ENCODE measurements at places on chromosomes 5 and 9.
A peak's percentile ranks its signal among the peaks of the same experiment; 100 is the strongest.

DNA sequence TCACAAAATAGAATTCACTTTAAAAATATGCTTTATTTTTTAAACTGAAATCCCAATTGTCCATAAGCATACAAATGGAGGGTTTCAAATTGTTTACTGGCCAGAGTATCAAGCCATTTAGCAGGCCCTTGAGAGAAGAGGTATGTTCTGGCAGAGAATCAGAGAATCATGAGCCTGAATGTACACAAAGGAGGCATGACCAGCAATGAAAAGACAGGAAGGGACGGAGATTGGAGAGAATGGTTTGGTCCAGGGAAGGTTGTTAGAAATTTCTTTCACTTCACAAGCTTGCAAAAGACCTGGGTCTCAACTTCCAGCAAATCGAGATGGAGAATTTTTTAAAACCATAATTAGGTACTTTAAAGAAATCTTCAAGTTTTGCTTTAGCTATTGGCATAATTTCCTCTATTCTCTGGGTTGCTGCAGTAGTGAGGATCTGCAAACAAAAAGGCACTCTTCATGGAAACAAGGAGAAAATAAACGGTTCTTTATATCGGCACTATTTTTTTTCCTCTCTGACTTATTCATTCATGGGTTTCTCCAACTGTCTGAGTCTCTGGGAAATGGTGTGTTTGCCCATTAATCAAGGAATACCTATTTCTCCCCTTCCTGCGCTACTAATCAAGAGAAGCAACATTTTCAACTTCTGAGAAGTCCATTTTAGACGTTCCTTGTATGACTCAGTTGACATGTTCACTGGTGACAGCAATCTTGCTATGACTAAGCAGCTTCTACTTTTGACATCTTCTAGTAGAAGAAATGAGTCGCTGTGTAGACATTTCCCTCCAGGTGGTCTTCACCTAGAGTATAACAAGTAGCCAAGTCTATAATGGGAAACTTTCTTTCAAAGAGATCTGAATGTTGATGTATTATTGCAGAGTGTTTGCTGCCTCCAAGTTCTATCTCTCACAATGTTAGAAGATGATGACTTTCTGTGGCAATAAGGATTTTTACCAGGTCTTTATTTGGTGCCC is 23.1 kb upstream of the ERCC6L2 start:
- DNase-seq, result no peak

DNA sequence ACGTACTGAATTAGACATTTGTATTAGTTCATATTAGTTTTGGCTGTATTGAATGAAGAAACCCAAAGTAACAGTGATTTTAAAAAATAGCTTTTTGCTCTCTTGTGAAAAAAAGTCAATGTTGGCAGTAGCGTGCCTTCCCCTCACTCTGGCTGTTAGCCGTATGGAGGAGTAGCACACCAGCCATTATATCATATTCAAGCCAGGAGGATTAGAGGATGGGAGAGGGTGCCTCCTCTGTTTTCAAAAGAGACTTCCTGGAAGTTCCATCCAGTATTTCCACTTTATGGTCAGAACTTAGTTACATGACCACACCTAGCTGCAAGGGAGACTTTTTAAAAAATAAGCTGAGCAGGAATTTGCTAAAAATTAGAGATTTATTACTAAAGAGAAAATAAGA is 41.2 kb downstream of the GPR21 start:
- no peak for DNase-seq

- DNase-seq, result no peak
Measured at GRCh38 chr5:155556222-155556621, 542.7 kb downstream of the KIF4B start.

DNA sequence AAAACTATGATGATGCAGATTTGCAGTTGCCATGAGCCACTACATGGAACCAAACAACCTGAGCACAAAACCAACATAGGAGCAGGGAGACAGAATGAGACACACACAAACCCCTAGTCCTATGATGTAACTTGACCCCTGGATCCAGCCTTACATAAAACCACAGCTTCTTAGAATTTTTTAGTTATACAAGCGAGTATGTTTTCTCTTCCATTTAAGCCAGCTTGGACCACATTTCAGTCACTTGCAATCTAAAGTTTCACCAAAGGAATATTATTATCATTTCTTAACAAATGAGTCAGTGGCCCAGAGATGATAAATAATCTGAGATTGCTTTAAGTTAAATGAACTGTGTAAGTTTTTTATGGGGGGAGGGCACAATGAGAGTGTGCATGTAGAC is 6.8 kb downstream of the SPOCK1 start:
- DNase-seq, result no peak

DNA sequence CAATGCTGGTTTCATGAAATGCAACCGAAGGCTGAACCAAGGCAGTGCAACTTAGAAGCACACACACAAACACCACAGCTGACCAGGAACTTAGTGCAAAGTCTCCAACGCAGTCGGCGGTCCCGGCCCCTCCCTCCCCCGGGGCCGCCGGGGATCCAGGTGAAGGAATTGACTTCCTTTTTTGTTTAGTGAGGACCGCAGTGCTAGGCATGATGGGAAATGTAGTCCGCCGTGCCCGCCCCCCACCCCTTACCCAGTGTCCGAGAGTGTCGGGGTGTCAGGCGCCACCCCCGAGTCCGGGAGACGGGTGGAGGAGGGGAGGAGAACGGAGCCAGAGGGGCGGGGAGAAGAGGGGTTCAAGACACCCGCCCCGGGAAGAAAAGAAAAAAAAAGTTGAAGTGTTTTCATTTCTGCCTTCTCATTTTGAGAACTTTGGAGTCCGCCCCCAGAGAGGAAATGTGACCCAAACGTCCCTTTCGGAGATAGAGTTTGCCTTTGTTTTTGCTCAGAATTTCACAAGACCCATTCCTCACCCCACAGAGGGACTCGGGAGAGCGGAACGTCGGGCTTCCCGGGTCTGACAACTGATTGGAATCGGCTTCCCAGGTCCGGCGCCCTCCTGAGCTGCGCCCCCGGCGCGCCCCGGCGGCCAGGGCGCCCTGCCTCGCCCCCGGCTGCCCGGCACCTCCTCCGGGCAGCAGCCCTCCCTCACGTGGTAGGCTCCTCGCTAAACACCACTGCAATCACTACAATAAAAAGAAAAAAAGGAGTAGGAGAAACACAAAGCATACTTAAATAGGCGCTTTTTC is 2.0 kb downstream of the IER5L start:
- peak; percentile 17 for DNase-seq

- DNase-seq, result no peak
Measured at GRCh38 chr5:125381290-125381689, 634.9 kb upstream of the ZNF608 start.

DNA sequence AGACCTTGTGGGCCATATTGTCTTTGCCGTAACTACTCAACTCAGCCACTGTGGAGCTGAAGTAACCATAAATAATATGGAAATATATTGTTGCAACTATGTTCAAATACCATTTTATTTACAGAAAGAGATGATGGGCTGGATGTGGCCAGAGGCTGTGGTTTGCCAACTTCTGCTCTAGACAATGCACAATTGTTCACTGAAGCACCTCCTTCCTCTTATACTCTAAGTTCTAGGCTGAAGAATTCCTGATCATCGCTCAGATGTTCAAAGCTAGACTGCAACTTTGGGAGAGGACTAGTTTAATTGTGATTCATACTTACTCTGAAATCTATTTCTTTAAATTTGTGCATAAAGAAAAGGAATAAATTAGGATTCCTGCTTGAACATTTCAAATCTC is 245.0 kb downstream of the TAF11L14 start:
- DNase-seq, result no peak

GRCh38 chr5:23437011-23437410 is 70.4 kb upstream of the PRDM9 start:
- no peak for DNase-seq

GRCh38 chr9:107487521-107488374 is 1.8 kb downstream of the KLF4 start:
- DNase-seq, result no peak

DNA sequence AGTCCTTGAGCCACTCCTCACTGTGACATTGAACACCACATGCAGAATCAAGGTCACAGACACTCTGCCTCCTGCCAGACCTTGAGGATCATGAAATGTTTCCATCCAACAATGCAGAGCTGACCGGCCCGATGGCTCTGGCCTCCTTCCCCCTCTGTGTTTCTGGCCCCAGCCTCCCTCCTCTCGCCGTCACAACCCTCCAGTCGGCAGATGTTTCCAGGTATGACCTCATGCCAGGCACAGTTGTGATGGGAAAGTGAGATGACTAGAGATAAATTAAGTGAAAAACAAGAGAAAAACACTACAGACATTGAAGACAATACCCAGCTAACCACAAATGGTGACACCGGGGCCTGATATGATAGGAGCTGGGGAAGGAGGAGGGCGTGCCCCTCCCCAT is 9.8 kb downstream of the NTNG2 start:
- no peak for DNase-seq

- no peak for DNase-seq
Measured at GRCh38 chr9:26439061-26439624, 453.5 kb downstream of the CAAP1 start.

DNA sequence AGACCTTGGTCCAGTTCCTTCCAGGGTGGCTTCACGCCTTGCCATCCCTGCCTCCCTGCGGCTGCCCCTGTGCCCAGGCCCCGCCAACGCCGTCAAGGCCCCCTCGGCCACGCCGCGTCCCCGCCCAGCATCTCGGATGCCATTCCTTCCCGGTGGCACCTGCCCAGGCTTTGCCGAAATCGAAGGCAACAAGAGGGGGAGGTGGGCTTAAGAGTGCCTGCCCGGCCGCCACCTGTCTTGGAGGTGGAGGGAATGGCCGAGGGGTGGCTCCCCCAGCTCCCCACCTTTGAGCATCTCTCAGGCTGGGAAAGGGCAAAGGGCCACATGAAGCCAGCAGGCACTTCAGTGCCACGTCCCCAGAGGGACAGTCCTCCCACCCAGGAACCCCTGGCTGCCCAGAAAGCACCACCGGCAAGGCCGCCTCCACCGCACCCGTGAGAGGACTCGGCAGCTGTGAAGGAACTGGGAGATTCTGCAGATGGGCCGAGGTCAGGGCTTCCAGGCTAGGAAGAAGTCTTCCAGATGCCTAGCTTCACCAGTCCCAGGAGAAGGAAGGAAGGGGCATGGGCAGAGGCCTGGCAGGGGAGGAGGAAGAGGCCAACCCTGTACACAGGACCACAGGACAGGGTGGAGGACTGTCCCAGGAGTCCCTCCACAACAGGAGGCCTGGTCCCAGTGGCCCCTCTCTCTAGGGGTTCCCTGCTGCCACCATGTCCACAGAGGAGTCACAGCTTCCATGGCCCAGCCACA is 218.0 kb downstream of the FANCC start:
- no peak for DNase-seq

- no peak for DNase-seq
Measured at GRCh38 chr5:93141969-93142368, 439.1 kb downstream of the NR2F1-AS1 start.

GRCh38 chr5:38347040-38347763 is 88.8 kb downstream of the EGFLAM start:
- DNase-seq, result no peak

- no peak for DNase-seq
Measured at GRCh38 chr9:134299883-134300282, 26.4 kb upstream of the RXRA start.

GRCh38 chr5:172575816-172576545 is 65.1 kb upstream of the NEURL1B start:
- DNase-seq, result no peak

GRCh38 chr5:80659106-80659505 is 4.3 kb upstream of the DHFR start:
- no peak for DNase-seq

- DNase-seq, result no peak
Measured at GRCh38 chr9:112103405-112103804, 71.7 kb downstream of the SUSD1 start.

GRCh38 chr5:55582256-55582655 is 47.5 kb upstream of the PLPP1 start:
- no peak for DNase-seq

- no peak for DNase-seq
Measured at GRCh38 chr5:58800356-58800755, 217.5 kb downstream of the RAB3C start.

- DNase-seq, result no peak
Measured at GRCh38 chr9:124780060-124780756, 3.3 kb downstream of the OLFML2A start.

DNA sequence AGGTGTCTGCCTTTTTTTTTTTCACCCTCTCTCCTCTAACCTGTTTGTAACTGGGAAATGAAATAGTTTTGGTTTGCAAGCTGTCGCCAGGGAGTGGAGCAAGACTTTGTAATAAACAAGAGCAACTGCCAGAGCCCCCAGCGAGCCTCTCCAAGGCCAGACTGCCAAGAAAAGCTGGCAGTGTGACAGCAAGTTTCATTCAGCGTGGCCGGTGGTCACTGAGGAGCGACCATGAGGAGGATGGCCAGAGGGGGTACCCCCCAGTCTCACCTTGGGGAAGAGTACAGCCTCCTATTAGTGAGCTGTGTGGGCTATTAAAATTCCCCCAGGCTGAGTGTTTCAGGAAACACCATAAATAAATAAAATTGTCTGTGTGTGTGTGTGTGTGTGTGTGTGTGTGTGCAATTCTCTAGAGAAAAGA is 49.9 kb downstream of the ZFAND5 start:
- DNase-seq, result no peak

DNA sequence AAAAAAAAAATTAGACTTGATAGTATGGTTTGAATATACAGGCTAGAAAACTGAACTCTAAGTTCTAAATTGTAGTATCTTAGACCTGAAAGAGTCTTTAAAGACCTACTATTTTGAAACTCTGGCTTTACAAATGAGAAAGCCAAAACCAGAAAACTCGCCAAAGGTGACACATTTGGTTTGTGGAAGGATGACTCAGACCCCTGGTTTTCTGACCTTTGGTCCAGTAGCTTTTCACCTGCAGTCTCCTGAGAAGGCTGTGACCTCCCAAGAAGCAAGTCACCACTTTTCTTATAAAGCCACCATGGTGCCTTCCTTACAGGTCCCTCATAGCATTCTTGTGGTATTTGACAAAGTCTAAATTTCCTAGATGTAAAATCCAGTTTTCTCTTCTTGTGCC is 102.1 kb upstream of the CEP78 start:
- no peak for DNase-seq

DNA sequence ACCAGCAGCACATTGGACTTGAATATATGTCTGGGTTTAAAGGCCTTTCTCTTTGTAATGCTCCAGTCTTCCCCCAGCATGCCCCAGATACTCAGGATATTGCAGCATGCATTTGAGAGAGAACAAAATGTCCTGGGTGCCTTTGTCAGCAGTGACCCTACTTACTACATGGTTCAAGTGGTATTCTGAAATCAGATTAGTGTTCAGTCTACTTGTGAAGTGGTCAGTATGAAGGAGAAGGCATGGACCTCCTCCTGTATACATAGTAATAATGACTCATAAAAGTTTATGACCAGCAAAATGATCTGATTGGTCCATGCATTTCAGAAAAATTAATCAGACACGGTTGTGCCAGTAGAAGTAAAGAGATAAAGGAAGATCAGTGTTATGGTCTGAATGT is 25.4 kb downstream of the GPR21 start:
- no peak for DNase-seq

- DNase-seq, result no peak
Measured at GRCh38 chr9:104092875-104093600, 1.1 kb upstream of the SMC2 start.

- DNase-seq, result no peak
Measured at GRCh38 chr5:88663793-88664216, 219.2 kb downstream of the MEF2C start.

- no peak for DNase-seq
Measured at GRCh38 chr5:15510831-15511230, 10.9 kb downstream of the FBXL7 start.

All from activated CD4-positive, CD25-positive, alpha-beta regulatory T cell (primary cell).